ENCODE measurements at places on chromosomes 16 and 17.

DNA sequence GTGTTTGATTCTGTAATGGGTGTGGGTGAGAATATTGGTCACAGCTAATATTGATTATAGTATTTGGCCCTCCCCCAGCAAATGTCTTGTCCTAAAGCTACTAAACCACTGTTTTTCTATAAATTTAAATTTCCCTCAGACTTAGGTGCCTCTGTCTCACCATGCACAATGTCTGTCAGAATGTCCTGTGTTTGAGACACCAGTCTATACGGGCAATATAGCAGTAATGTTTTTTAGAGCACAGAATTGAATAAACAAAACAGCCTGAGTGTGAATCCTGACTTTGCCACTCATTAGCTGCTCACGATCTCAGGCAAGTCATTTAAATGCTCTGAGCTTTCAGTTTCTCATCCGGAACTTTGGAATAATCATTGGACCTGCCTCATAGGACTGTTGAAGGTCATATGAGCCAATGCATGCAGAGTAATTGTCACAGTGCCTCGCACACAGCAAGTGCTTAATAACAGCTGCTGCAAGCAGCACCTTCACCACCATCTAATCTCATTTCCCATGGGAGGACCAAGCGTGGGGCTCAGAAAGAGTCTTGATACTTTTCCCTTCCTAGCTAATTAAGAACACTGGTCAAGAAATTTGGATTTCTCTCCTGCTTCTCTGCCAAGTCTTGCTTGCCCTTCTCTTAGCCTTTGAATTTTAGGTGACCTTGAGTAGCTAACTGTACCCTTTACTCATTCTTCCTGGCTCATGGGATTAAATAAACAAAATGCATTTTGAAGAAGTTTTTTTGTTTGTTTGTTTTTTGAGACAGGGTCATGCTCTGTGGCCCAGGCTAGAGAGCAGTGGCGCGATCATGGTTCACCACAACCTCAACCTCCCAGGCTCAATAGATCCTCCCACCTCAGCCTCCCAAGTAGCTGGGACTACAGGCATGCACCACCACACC is 9.8 kb downstream of the HLF start:
- DNase-seq, result no peak

DNA sequence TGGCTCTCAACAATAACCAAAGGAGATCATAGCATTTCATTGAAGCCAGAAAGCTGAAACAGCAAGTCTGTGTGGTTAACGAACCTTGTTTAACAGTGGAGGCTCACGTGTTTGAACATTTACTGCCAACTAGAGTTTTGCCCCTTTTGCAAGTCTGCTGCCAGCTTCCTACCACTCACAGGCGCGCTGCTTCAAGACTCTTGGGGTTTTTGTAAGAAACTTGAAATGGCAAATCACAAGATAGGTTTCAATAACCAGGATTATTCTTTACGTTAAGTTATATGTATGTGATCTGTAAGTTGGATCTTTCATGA is 1.2 kb downstream of the SNTB2 start:
- DNase-seq, result no peak

DNA sequence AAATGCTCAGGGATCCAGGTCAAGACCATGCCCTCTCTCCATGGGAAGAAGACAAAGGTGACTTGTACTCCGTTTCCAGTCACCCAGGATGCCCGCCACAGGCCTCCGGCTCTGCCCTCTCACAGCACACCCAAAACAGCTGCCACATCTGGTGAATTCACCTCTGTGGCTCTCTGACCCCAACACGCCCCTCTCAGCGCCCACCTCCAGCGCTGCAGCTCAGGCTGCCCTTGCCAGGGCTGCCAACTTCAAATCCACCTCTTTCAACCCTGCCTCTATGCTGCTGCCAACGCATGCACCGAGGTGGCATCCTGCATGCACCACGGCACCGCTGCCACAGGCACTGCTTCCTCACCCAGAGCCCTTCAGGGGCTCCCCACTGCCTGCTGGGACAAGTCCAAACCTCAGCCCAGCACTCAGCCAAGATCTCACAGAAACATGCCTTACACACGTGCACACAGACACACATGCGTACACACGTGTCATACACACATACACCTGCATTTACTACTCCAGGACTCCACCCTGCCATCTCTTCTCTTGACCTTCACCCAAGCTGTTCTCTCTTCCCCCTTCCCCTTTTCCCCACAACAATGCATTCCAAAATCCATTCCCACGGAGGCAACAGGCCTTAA is 7.5 kb downstream of the HID1 start:
- no peak for DNase-seq

GRCh38 chr16:23428351-23428750 is 24.6 kb downstream of the COG7 start:
- no peak for DNase-seq
